IMR-90 (cell line): ENCODE measurements at places on chromosomes 4 and X. TPM values are rescaled to one million over a fixed set of nuclear protein-coding genes. Genes with fewer than 3 reads are reported as not detected.

DNA sequence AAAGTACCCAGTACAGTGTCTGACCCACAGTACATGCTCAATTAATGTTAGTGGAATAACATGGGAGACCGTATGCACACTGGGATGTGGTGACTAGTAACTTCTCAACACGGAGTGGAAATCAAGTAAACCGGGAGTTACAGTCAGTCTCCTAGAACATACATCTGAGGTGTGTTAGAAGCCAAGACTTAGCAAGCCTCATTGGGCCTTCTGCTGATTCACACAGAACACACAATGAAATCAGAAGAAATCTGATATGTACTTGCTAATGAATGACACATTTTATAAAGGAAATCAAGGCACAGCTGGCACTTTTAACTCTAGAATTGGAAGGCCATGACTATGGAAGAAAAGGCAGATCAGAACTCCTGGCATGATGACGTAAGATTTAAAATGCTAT, 13.0 kb downstream of the TRAPPC2 start:
- peak overlapping the region; percentile 91; the same call in 1 of the 2 replicates for H3K27ac ChIP-seq
- peaks cover 18% of the 10 kb centered on the region for H3K4me1 ChIP-seq
- peaks cover 16% of the 10 kb centered on the region for H3K36me3 ChIP-seq
- DNase-seq, result peak; percentile 46

GRCh38 chr4:26807330-26807729, 53.3 kb upstream of the STIM2 start:
- H3K27me3 ChIP-seq, result no peaks in the 10 kb centered on the region; the same call in 1 of the 2 replicates
- H3K27ac ChIP-seq, result no peak overlapping the region
- H3K4me3 ChIP-seq, result no peak overlapping the region
- peaks cover 4% of the 10 kb centered on the region; the same call in 1 of the 2 replicates for H3K4me1 ChIP-seq
- DNase-seq, result no peak

Gene ASMT
- not detected in 2 replicates for total RNA-seq

Gene C4orf51
- total RNA-seq, result not detected in 2 replicates

- peaks cover 14% of the 10 kb centered on the region for H3K27me3 ChIP-seq
- no peak overlapping the region for H3K4me3 ChIP-seq
- peak; percentile 48 for DNase-seq
These were observed 10.1 kb upstream of the FGG start for GRCh38 chr4:154622598-154622997.

DNA sequence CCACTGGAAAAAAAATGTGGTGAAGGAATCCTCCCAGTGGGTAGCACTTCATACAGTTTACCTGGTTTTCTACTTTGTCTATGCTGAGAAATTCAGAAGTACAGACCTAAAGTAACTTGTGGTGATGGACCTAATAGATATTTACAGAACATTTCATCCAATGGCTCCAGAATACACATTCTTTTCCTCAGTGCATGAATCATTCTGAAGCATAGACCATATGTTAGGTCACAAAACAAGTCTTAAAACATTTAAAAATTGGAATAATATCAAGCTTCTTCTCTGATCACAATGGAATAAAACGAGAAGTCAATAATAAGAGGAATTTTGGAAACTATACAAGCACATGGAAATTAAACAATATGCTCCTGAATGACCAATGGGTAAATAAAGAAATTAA, 450.1 kb upstream of the INTU start:
- H3K36me3 ChIP-seq, result no peaks in the 10 kb centered on the region
- H3K27ac ChIP-seq, result no peak overlapping the region

Gene DDX53
- total RNA-seq, result not detected in 2 replicates

Gene TCEAL7
- total RNA-seq, result 6.5 and 16.1 TPM in 2 replicates

- H3K4me3 ChIP-seq, result no peak overlapping the region
- no peaks in the 10 kb centered on the region; the same call in 1 of the 2 replicates for H3K4me1 ChIP-seq
- no peaks in the 10 kb centered on the region for H3K36me3 ChIP-seq
- no peak overlapping the region for H3K27ac ChIP-seq
- no peak for DNase-seq
These were observed 2.4 kb upstream of the BCOR start for GRCh38 chrX:40100141-40100536.

GRCh38 chr4:107818301-107818910, 6.3 kb upstream of the SGMS2 start:
- DNase-seq, result no peak
- no peak overlapping the region for H3K27ac ChIP-seq
- no peaks in the 10 kb centered on the region for H3K36me3 ChIP-seq

- H3K27me3 ChIP-seq, result no peaks in the 10 kb centered on the region
- H3K36me3 ChIP-seq, result no peaks in the 10 kb centered on the region
- H3K4me1 ChIP-seq, result peaks cover 13% of the 10 kb centered on the region
- H3K4me3 ChIP-seq, result no peak overlapping the region
- peak overlapping the region; percentile 23; the same call in 1 of the 2 replicates for H3K27ac ChIP-seq
- no peak for DNase-seq
These were observed 9.7 kb upstream of the USO1 start for GRCh38 chr4:75714704-75715103.

DNA sequence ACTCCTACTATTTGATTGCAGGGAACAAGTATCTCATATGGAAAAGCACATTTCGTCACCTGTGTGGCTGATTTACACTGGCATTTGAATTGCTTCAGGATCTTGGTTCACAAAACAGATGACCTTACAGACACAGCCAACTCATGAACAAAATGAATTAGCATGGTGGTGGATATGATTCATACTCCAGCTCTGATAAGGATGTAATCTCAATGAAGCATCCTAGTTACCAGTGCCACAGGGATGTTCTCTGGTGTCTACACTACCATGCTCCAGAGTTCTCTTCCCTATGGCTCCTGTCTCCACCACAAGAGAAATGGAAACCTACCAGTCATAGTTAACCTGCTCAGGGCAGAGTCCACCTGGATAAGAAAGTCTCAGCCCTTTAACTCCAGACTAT, 40.7 kb downstream of the TEC start:
- H3K27me3 ChIP-seq, result no peaks in the 10 kb centered on the region
- DNase-seq, result peak; percentile 1
- no peaks in the 10 kb centered on the region for H3K36me3 ChIP-seq
- no peak overlapping the region for H3K27ac ChIP-seq

DNA sequence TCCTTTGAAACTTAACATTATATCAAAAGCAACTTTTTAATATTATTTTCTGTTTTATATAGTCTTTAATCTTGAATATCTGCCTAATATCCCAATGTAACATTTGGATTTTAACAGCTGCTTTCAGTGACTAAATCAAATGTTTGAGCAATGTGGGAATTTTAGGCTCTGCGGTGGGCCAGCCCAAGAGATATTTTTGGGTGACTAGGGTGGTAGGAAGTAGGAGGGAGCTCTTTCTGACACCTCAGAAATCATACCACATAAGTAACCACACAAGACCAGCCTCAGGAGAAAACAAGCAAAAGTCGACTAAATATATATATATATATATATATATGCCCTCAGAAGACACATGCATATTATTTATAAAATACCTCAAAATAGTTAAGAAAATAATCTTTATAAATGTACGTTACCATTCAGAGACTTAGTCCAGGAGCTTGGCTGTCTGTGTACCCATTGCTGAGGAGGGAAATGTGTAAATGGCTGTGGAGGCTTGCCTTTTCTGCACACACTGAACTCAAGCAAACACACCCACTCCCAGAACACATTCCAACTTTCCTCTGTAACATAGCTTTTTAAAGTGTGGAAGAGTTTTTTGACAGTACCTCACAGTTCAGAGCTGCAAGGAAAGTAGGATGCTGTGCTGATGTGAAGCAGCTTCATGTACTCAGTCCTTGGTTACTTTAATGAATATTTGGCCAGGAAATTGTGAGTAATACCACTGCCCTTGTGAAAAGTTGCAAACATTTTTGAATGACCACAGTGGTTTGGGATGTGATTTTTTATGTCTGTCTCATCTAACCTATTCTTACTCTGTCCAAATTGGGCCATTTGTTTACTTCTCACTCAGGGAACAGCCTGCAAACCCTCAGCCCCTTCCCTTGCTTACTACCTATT, at the start of gene RTL3:
TSS of gene RTL3 (minus strand) at position 484 of the 900 bp plus-strand sequence. CDS start 908 bp downstream, outside the sequence.
- no peaks in the 10 kb centered on the region; the same call in 1 of the 2 replicates for H3K27me3 ChIP-seq
- no peak within 1 kb of the TSS for H3K4me3 ChIP-seq
- DNase-seq, result peak; percentile 78

DNA sequence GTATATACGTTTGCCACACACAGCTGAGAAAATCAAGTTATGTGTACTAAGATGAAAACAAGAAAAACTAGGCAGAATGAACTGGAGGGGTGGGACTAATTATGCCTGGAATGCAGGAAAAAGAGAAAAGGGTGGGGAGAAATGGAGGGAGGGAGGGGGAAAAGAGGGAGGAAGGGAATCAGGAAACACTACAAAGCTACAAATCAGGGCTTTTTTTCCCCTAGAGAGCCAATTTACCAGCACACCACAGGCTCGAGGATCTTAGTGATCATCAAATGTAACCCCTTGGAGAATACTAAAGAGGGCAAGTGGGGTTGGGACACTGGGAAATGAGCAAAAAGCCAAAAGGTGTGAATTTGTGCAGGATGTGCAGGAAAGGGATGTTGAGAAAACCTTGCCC, 451.9 kb downstream of the SMARCA1 start:
- DNase-seq, result no peak
- no peaks in the 10 kb centered on the region for H3K4me1 ChIP-seq
- H3K36me3 ChIP-seq, result no peaks in the 10 kb centered on the region
- no peak overlapping the region for H3K4me3 ChIP-seq
- H3K27me3 ChIP-seq, result no peaks in the 10 kb centered on the region
- no peak overlapping the region for H3K27ac ChIP-seq

DNA sequence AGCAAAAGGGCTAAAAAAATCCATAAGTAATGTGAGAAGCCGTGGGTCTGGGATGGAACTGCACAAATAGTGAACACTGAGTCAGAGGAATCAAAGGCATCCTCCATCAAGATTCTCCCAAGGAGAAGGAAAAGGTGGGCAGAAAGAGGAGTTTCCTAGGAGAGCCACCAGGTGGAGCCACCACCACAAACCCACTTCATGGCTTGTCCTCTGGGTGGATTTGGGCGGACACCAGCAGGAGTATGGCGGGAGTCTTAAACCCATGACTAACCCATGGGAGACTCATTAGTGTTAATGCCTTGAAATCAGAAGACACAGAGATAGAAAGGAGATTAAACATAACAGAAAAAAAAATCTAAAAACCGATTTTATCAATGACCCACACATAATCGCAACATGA, 147.7 kb downstream of the SH3KBP1 start:
- H3K4me1 ChIP-seq, result no peaks in the 10 kb centered on the region
- no peaks in the 10 kb centered on the region for H3K27me3 ChIP-seq
- no peak overlapping the region for H3K27ac ChIP-seq
- H3K36me3 ChIP-seq, result no peaks in the 10 kb centered on the region
- H3K4me3 ChIP-seq, result no peak overlapping the region
- DNase-seq, result peak; percentile 73

DNA sequence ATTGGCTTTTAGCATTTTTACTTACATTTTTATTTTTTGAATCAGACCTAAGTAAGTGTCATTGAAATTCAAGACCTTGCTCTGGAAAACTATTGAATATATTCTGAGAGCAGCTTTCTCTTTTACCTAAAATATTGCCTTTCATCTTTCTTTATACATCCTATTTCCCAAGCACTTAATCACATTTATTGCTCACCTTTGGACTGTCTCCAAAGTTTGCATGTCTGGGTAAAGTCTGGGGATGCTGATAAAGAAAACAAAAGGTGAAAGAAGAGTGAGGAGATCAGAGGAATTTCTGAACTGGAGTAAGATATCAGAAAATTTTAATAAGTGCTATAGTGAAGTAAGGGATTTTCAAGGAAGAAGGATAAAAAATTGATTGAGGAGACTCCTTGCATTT, 308.5 kb upstream of the AADAT start:
- no peaks in the 10 kb centered on the region for H3K4me1 ChIP-seq
- no peak overlapping the region for H3K27ac ChIP-seq
- no peak for DNase-seq
- H3K36me3 ChIP-seq, result no peaks in the 10 kb centered on the region
- no peak overlapping the region for H3K4me3 ChIP-seq

Gene G6PD
- total RNA-seq, result 60.0 and 77.1 TPM in 2 replicates

Gene HGFAC
- not detected in 2 replicates for total RNA-seq

DNA sequence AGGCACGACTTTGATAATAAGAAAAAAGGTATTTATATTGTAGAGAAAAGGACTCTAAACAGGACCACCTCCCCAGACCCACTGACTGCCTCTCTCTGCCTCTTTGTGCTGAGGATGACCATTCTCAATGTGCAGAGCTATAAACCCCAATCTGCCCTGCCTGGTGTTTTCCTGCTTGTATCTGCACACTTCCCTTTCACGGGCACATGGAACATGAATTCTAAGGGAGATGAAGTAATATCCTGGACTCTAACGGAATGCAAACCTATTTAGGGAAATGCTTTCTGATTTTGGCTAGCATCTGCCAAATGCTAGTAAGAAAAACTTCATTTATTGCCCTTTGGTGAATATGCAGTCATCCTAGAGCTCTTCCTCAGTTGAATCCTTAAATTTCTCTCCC, 2.4 kb downstream of the DIPK2B start:
- no peak for DNase-seq
- peaks cover 26% of the 10 kb centered on the region for H3K27me3 ChIP-seq

- H3K27me3 ChIP-seq, result no peaks in the 10 kb centered on the region
- DNase-seq, result peak; percentile 64
- no peak overlapping the region for H3K4me3 ChIP-seq
These were observed 289.7 kb downstream of the TRIML1 start for GRCh38 chr4:188428935-188429334.

DNA sequence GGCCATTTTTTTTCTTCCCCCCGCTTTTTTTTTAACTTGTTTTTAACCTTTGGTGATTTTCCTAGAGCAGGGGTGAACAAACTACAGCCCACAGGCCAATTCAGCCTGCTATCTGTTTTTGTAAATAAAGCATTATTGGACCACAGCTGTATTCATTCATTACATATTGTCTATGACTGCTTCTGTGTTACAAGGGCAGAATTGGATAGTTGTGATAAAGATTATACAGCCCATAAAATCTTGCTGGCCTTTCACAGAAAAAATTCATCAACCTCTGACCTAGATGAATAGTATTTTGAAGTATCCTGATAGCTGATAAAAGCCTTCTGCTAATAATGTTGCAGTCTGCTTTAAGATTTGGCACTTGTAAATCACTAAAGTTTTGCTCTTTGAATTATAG, 63.4 kb downstream of the SMAD1 start:
- H3K27ac ChIP-seq, result peak overlapping the region; percentile 76; the same call in 1 of the 2 replicates
- no peaks in the 10 kb centered on the region for H3K27me3 ChIP-seq
- peaks cover 15% of the 10 kb centered on the region for H3K36me3 ChIP-seq
- H3K4me3 ChIP-seq, result no peak overlapping the region
- H3K4me1 ChIP-seq, result peaks cover 14% of the 10 kb centered on the region

- no peaks in the 10 kb centered on the region for H3K4me1 ChIP-seq
- no peak for DNase-seq
- no peak overlapping the region for H3K4me3 ChIP-seq
- no peaks in the 10 kb centered on the region for H3K27me3 ChIP-seq
- peaks cover 2% of the 10 kb centered on the region; the same call in 1 of the 2 replicates for H3K36me3 ChIP-seq
These were observed 127.6 kb upstream of the NUDT6 start for GRCh38 chr4:123050018-123050417.

GRCh38 chrX:105483011-105483410, 262.5 kb upstream of the TEX13A start:
- no peak overlapping the region for H3K4me3 ChIP-seq
- peak; percentile 0 for DNase-seq
